Parietal lobe (tissue), 2 donors: ENCODE measurements at places on chromosomes 11 and 22. TPM values are rescaled to one million over a fixed set of nuclear protein-coding genes. Genes with fewer than 3 reads are reported as not detected.

The RAD9A gene
- total RNA-seq = 27.5 TPM

The OR5M11 gene
- not detected for total RNA-seq

The CARD18 gene
- not detected for total RNA-seq

The OR51E1 gene
- total RNA-seq = not detected

The MS4A10 gene
- not detected for total RNA-seq

The CDCA5 gene
- total RNA-seq = 2.8 TPM

The MRGPRX3 gene
- total RNA-seq = not detected

The SLC5A4 gene
- total RNA-seq = 0.31 TPM

The PKDREJ gene
- under 0.01 TPM for total RNA-seq

The ADAMTS15 gene
- 1.6 TPM for total RNA-seq

The SIRT3 gene
- total RNA-seq = 23.8 TPM

The SAA4 gene
- total RNA-seq = not detected

The CNTN5 gene
- total RNA-seq = 15.7 TPM

The MICAL3 gene
- total RNA-seq = 117 TPM

The ARSA gene
- total RNA-seq = 8.1 TPM

The ESAM gene
- total RNA-seq = 4.4 TPM

The PRG3 gene
- not detected for total RNA-seq

The JAML gene
- 0.31 TPM for total RNA-seq

The CCDC89 gene
- total RNA-seq = 0.63 TPM

The PACS1 gene
- 101 TPM for total RNA-seq

The HBG2 gene
- total RNA-seq = 464 TPM

The CHST1 gene
- total RNA-seq = 15.3 TPM

The DERL3 gene
- total RNA-seq = 2.2 TPM

The VPS51 gene
- total RNA-seq = 197 TPM

The JAM3 gene
- 46.0 TPM for total RNA-seq

The SCN4B gene
- 9.1 TPM for total RNA-seq

The P2RX3 gene
- total RNA-seq = not detected

The C11orf42 gene
- total RNA-seq = not detected

The WBP2NL gene
- total RNA-seq = 14.4 TPM

The CASTOR1 gene
- total RNA-seq = 3.8 TPM

The STIP1 gene
- 86.4 TPM for total RNA-seq

The CXCR5 gene
- total RNA-seq = not detected

The KRTAP5-10 gene
- total RNA-seq = not detected

The GGTLC2 gene
- not detected for total RNA-seq

The SCGB1D2 gene
- total RNA-seq = not detected

The GTSE1 gene
- total RNA-seq = 3.1 TPM

The BTG4 gene
- not detected for total RNA-seq

The TRIM49 gene
- total RNA-seq = not detected

The TRIM51 gene
- not detected for total RNA-seq

The KCNJ5 gene
- total RNA-seq = 0.63 TPM

The MAJIN gene
- total RNA-seq = not detected

The MRGPRX4 gene
- not detected for total RNA-seq

The SLC22A8 gene
- total RNA-seq = not detected
